ENCODE measurements at places on chromosomes 13 and 19. TPM values are rescaled to one million over a fixed set of nuclear protein-coding genes. Genes with fewer than 3 reads are reported as not detected.

- no peak for DNase-seq
Observed at GRCh38 chr13:24215126-24215525, 54.6 kb downstream of the SPATA13 start.

LGALS7 gene
- total RNA-seq, result not detected

DNA sequence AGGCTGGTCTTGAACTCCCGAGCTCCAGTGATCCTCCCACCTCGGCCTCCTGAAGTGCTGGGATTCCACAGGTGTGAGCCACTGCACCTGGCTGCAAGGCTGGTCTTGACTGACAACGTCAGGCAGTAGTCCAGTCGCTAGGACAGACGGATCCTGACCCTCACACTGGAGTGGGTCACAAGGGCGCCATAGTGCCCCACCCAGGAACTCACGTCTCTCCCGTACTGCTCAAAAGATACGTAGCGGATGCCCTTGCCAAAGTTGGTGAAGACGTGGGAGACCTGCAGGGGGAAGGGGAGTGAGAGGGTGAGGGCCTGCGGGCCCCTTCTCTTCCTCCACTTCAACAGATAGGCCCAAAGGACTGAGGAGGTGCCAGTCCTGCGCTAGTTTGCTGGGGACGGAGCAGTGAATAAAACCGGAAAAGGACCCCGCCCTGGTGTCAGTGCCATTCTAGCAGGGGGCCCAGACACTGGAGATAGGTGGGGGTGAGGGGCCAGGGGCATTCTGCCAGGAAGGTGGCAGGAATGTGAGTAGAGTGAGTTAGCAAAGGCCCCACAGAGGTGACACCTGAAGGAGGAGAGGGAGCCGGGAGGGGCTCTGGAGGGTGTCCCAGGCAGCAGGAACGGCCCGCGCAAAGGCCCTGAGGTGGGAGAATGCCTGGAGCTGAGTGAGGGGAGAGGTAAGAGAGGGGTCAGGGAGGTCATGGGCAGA lies 11.9 kb downstream of the MRPS12 start:
- no peak for DNase-seq

LGI4 gene
- 7.9 TPM for total RNA-seq

- DNase-seq, result no peak
Observed at GRCh38 chr13:90717451-90717936, 630.0 kb upstream of the MIR17HG start.

DNA sequence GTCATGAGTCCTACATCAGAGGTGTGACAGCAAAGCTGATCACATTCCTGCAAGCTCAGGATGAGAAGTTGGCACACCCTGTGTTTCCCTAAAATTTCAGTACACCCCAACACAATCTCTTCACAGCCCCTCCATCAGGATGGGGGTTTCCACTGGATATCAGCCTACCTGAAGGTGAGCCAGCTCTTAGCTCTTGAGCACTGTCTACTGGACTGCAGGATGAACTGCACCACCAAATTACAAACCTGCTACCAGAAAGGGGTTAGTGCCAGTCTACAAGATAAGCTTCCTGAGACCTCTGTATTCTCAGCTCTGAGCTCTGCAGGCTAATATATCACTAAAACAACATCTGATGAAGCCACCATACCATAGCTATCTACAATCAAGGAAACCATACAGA lies 1616.2 kb upstream of the SPRY2 start:
- DNase-seq, result no peak

- DNase-seq, result no peak
Observed at GRCh38 chr13:29324601-29325000, 270.9 kb downstream of the SLC7A1 start.

All from testis (tissue), 5 donors.